ENCODE measurements at places on chromosomes 1 and 21. TPM values are rescaled to one million over a fixed set of nuclear protein-coding genes. Genes with fewer than 3 reads are reported as not detected.

Gene GLIS1
- 1.7 TPM for polyA plus RNA-seq

DNA sequence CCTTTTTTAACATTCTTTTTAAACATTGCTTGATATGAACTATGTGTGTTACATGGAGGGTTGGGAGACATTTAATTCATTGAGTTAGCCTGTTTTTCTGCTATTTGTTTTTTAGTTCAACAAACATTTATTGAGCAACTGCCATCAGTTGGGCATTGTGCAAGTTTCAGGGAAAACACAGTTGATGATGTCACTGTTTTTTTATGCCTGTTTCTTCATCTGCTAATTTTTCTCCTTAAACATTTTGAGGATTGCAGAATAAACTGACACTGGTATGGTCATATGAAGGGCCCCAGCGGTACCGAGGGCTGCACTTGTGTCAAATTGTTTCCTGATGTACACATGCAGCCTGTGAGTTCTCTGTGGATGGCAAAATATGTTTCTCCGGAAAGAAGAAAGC lies 253.0 kb downstream of the FGGY start:
- no peak for DNase-seq

GRCh38 chr21:29372063-29372802 lies 73.5 kb downstream of the BACH1 start:
- DNase-seq = peak; percentile 46

DNA sequence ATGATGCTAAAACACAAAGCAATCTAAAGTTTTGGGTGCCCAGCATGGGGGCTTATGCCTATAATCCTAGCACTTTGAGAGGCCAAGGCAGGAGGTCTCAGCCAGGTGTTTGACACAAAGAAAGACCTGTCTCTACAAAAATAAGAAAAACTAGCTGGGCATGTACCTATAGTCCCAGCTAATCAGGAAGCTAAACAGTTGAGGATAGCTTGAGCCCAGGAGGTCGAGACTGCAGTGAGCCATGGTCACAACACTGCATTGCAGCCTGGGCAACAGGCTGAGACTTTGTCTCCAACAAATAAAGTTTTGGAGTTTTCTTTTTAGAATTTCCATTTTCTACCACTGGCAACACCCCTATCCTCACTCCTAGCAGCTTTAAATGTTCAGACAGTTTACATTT lies 55.1 kb upstream of the GUCA2A start:
- DNase-seq = no peak

GRCh38 chr21:33963848-33964555 lies 48.4 kb upstream of the ATP5PO start:
- DNase-seq = no peak

DNA sequence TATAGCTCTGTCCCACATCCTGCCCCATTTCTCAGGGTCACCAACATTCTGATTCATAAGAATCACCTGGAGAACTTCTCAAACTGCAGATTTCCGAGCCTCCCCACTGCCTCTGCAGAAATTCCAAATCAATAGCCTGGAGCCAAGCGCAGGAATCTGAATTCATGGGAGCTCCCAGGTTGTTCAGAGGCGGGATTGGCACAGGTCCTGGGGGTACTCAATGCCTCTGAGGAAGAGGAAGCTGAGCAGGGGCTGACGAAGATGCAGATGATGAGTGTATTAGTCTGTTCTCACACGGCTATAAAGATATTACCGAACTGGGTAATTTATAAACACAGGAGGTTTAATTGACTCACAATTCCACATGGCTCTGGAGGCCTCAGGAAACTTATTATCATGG lies 455.5 kb downstream of the MATN1 start:
- DNase-seq = no peak

- no peak for DNase-seq
These were observed 76.2 kb upstream of the KAZN start for GRCh38 chr1:14522077-14522925.

DNA sequence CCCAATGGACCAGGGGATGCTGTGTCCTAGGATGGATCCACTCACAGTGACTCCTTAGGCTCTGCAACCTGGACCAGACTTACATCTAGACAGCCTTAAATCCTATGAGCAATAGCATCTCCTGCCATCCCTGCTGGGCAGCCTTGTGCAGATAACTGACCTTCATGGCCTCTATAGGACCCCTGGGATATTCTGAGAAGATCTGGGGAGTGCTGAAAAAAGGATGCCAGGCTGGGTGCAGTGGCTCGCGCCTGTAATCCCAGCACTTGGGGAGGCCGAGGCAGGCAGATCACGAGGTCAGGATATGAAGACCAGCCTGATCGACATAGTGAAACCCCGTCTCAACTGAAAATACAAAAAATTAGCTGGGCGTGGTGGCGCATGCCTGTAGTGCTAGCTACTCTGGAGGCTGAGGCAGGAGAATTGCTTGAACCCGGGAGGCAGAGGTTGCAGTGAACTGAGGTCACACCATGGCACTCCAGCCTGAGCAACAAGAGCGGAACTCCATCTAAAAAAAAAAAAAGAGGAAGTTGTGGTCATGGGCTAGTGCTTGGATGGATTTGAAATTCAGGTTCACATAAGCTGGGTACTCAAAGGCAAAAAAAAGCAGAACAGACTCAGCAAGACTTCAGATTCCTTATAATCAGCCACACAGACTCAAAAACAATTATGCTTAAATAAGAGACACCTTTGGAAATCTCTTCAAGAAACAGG lies 10.9 kb upstream of the SH2D1B start:
- no peak for DNase-seq

- DNase-seq = no peak
These were observed 57.9 kb downstream of the SLAMF6 start for GRCh38 chr1:160465123-160465522.

- DNase-seq = no peak
These were observed 719 bp downstream of the EYA3 start for GRCh38 chr1:28087614-28088167.

DNA sequence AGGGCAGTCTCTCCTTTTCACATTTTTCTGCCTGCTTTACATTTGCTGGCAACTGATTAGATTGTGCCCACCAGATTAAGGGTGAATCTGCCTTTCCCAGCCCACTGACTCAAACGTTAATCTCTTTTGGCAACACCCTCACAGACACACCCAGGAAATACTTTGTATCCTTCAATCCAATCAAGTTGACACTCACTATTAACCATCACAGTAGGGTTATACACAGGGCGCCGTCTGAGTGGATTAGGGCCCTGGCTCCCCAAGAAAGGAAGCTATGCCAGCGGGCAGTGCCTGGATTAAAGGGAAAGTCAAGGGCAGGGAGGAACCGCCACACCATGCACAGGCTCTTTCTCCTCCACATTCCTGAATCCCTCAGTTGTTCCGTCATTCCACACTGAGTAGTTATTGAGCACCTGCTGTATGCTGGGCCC lies 56.2 kb downstream of the EVA1C start:
- DNase-seq = no peak

GRCh38 chr21:32410916-32411315 lies 1.6 kb upstream of the EVA1C start:
- DNase-seq = no peak

DNA sequence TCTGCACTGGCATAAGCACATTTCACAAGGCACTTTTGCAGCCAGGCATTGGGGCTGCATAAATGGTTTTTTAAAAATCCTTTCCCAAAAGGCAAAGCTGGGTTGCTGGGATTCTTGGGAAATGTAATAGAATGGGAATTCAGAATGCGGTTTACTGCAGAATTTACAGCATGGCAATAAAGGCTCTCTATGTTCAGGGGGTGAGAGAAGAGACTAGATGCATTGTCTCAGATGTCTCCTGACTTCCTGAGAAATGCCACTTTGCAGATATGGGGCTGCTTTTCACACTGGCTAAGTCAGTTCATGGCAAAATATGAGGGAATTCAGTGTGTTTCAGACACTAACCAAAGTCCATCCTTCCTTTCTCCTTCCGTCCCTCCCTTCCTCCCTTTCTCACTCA lies 13.5 kb downstream of the FCGR2B start:
- no peak for DNase-seq

Gene ALX3
- 0.11 TPM for polyA plus RNA-seq

DNA sequence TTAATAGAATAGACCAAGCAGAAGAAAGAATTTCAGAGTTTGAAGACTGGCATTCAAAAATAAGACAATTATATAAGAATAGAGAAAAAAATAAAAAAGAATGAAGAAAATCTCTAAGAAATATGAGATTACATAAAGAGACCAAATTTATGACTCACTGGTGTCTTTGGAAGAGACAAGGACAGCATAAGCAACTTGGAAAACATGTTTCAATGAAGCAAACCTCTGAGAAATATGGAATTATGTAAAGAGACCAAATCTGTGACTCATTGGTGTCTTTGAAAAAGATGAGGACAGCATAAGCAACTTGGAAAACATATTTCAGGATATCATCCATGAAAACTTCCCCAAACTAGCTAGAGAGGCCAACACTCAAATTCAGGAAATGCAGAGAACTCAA lies 60.4 kb upstream of the LYPLAL1 start:
- DNase-seq = no peak

- DNase-seq = no peak
These were observed 491.2 kb upstream of the USP24 start for GRCh38 chr1:55706397-55706796.

GRCh38 chr1:193538003-193538354 lies 351.6 kb upstream of the B3GALT2 start:
- no peak for DNase-seq

DNA sequence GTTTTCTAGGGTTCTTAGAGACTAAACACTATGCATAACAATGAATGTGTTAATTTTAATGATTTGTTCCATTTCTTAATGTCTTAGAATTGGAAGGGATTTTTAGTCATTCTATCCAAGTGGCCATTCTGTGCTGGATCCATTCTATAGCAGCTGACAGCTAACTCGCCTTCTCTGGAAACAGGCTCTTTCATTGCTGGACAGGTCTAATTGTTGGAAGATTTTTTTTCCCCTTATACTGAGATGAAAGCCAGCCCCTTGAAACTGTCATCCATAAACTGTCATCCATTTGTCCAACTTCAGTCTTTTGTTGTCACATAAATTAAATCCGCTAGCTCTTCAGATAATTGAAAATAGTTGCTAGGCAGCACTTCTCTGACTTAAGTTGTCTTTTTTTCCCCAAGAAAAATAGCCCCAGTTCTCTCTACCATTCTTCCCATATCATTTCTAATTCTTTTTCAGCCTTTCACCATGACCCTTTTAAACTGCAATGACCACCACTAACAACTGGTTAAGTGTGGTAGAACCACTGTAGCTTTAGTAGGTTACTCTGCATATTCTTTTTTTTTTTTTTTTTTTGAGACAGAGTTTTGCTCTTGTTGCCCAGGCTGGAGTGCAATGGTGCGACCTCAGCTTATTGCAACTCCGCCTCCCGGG lies 19.7 kb downstream of the AK4 start:
- no peak for DNase-seq

GRCh38 chr1:215551806-215552205 lies 15.3 kb upstream of the KCTD3 start:
- no peak for DNase-seq

GRCh38 chr1:85133565-85134159 lies 67.2 kb downstream of the SYDE2 start:
- no peak for DNase-seq

DNA sequence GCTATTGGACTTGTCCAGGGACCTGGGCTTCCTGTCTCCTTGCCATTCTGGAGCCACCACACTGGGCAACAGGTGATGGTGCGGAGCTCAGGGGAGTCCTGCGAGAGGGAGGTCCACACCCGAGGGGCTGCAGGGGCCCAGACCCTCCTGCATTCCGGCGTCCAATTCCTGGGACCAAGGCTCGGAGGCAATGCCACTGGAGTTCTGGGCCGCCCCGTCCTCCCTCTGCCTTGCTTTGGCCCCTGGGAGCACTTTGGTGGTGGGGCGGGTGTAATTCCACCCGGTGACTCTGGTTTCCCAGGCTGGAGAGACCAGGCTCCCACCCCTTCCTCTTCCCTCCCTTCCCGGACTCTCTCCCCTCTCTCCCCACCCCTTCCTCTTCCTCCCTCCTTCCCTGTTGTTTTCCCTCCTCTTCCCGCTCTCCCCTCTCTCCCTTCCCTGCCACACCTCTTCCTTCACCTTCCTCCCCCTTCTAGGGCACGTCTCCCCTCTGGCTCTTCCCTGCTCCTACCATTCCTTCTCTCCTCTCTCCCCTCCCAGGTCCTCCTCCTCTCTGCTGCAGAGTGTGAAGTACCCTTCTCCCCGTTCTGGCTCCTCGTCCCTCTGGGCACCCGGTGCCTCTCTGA lies 2.0 kb downstream of the PRKCZ start:
- DNase-seq = no peak

Gene FAF1
- polyA plus RNA-seq = 73.4 TPM

Gene NTMT2
- not detected for polyA plus RNA-seq

Gene LDLRAP1
- 12.2 TPM for polyA plus RNA-seq

DNA sequence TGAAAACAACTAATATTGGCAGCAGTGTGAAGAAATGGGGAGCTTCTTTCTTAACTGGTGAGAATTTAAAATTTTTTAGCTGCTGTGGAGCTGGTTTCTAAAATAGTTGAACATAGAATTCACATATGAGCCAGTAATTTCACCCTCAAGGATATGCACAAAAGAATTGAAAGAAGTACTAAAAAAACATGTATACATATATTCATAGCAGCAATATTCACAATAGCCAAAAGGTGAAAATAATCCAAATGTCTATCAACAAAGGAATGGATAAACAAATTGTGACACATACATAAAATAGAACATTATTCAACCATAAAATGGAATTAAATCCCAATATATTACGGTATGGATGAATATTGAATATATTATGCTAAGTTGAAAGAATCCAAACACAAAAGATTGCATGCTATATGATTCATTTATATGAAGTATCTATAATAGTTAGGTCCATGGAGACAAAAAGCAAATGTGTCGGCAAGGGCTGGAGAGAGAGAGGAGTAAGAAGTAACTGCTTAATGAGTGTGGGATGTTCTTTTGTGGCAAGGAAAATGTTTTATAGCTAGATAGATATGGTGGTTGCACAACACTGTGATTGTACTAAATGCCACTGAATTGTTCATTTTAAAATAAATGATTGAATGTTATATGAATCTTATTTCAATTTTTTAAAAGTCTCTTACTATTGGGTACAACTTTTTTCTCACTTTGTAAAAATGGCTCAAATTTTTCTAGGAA lies 14.8 kb upstream of the COL11A1 start:
- DNase-seq = no peak

- DNase-seq = no peak
These were observed 17.1 kb upstream of the RNF11 start for GRCh38 chr1:51219022-51219421.

DNA sequence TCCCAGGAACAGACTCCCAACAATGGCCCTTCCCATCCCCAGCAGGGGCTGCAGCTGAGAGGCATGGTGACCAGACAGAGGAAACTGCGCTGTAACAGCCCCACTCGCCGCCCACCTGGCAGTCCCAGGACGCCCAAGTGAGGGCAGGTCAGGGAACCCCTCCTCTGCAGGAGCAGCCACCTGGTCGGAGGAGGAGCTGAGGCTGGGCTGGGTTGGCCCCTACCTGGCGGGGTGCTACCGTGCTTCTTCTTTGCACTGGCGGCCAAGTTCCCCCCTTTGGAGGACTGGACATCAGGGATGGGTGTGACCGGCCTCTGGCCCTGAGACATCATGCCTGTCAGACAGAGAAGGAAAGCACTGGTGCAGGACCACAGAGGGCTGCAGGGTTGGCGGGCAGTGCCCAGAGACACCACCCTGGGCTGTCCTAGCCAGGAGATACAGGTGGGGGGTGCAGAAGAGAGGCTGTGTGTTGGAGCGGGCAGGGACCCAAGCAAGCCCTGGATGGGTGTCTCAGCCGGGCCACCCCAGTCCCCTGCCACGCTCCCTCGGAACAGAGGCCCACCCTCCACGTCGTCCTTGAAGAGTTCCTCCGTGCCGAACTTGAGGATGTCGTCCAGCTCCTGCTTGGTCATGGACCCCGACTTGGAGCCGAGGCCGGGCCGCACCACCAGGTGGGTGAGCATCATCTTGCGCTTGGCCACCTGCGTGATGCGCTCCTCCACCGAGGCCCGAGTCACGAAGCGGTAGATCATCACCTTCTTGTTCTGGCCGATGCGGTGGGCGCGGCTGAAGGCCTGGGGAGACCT lies 51.6 kb downstream of the CHD5 start:
- DNase-seq = no peak
